ENCODE measurements at places on chromosomes 16 and 17.

DNA sequence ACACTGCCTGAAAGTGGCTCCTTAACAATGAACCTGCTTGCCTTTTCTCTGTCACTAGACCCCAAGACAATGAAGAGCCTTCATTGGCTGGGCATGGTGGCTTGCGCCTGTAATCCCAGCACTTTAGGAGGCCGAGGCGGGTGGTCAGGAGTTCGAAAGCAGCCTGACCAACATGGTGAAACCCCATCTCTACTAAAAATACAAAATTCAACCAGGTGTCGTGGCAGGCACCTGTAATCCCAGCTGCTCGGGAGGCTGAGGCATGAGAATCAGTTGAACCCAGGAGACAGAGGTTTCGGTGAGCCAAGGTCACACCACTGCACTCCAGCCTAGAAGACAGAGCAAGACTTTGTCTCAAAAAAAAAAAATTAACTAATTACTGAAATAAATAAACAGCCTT, 45.3 kb upstream of the SEC14L1 start:
- DNase-seq, result no peak

DNA sequence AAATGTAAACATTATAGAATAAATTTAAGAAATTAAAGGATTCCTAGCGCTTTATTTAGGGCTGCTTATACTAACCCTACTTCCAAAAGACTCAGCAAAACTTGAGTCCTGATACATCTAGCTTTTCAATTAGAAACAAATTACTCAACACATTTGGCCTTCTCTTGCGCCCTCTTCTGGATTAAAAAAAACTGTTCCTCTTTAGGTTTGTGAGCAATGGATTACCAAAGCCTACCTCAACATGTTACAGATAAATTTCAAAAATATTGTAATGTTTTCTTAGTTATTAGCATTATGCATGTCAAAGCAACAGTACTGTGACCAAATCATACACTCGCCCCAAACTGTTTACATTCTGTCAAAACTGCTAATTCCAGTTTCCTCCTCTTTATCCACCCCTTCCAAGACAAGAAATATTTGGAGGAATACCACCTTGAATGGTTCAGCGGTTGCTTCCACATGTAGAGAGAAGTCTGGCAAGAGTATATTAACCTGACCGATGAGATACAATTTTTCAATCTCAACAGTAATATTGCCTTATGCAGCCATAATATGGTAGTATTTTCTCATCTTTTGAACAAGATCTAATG, 2.7 kb downstream of the NUFIP2 start:
- peak; percentile 90 for DNase-seq

DNA sequence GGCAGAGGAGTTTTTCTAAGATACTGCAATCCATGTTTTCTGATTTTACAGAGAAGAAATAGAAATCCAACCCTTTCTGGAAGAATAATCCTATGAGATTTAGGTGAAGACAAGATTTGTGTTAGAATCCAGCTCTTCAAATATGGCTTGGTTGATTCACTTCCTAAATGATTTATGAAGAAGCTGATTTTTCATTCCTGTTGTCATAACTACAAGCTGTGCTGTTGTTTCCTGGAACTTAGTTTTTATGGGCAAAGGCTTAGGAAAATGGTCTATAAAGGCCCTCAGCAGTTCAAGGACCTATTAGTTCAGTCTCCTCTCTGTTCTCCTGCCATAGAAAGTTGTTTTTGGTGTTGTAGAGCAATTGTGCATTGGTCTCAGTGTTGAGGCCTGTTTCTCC, 174.2 kb upstream of the FAM20A start:
- no peak for DNase-seq

DNA sequence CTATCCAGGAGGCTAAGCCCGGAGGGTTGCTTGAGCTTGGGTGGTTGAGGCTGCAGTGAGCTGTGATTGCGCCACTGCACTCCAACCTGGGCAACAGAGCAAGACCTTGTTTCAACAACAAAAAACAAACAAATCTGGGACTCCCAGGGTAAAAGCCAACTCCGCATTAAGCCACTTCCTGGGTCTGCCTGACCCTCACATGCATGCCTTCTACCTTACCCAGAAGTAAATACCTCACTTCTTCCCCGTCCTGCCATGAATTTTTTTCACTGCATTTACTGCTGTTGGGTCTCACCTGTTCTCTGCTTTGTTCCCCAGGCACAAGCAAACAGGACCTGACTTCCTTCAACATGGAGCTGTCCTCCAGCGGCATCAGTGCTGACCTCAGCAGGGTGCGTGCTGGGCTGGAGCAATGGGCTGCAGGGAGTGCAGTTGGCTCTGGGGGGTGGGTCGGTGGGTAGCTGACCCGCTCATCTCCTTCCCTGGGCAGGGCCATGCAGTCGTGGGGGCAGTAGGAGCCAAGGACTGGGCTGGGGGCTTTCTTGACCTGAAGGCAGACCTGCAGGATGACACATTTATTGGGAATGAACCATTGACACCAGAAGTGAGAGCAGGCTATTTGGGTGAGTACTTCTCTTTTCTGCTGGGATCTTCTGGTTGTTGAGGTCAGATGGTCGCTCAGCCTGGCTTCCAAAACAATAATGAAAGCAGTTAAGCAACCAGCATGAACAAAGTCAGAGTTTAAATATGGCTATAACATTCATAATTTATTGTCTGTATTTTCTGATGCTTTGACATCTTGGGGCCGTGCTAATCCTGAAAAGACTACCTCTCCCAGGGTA, 16.4 kb downstream of the ITGAL start:
- DNase-seq, result peak; percentile 55

DNA sequence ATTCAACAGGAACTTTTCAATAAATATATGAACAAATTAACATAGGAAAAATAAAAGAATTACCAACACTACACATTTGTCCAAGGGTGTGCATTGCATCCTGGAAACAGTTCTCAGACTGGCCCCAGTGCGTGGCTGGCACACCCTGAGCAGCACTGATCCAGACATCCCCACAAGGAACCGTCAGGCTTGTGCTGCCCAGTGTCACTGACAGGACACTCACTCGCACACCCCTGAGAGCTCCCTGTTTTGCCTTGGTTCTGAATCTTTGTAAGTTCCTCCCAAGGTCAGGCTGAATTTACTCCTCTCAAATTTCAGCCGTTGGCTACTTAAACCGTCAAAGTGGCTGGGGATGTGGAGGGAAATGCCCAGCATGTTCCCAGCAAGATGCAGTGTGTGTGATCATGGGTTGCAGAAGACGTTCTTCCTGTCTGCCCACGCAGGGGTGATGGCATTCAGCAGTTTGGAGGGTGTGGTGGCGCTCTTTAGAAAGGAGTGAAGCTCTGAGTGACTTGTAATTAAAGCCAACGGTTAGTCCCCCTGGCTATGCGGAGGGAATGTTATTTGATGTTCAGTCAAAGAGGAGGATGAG, 1.7 kb downstream of the MT2A start:
- DNase-seq, result peak; percentile 73

DNA sequence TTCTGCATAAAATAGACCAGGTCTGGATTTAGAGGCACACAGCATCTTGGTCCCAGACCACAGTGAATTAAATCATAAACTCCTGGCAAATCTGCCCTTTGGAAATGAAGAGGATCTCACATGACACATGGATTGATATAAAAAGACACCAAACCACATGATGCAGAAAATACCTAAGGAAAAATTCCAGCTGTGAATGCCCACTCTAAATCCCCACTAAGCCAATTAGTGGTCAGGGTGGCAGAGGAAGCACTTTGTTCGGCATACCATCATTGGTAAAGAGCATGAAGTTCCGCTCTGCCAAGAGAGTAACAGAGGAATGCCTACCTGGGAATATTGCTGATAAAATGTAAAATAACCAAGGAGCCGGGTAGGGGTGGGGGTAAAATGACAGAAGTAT, 32.4 kb upstream of the NOL11 start:
- DNase-seq, result no peak

DNA sequence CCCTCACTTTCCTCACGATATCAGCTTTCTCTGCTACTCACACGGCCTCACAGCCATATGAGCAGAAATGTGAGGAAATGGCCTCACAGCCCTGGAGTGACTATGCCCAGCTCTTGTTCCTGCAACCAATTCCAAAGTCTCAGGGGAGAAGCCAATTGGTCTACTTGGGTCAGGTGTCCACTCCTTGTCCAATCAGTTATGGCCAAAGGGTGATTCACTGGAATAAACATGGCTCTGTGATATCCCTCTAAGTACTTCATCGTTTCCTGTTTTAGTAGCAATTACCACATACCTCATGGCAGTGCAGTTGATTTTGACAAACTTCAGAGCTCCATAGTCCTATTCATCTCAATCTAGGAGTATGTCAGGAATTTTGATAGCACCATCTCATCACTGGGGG, 195.4 kb downstream of the KATNIP start:
- no peak for DNase-seq

GRCh38 chr17:83186226-83186625, 106.8 kb downstream of the METRNL start:
- DNase-seq, result no peak

- DNase-seq, result no peak
Measured at GRCh38 chr16:593406-593805, 3.5 kb downstream of the RAB40C start.

GRCh38 chr16:10979717-10980601, 35.6 kb downstream of the CLEC16A start:
- peak; percentile 14 for DNase-seq

- DNase-seq, result no peak
Measured at GRCh38 chr17:70067134-70067533, 7.9 kb upstream of the KCNJ16 start.

DNA sequence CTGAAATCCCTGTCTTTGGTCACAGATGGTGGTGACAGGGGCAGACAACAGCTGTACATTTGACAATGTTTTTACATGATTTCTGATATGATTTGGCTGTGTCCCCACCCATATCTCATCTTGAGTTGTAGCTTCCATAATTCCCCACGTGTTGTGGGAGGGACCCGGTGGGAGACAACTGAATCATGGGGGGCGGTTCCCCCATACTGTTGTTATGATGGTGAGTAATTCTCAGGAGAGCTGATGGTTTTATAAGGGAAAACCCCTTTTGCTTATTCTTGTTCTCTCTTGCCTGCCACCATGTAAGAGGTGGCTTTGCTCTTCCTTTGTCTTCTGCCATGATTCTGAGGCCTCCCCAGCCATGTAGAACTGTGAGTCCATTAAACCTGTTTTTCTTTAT, 353.9 kb downstream of the CPPED1 start:
- DNase-seq, result no peak

All from AML-193 (cell line).